ENCODE measurements at places on chromosomes 5 and 9.

DNA sequence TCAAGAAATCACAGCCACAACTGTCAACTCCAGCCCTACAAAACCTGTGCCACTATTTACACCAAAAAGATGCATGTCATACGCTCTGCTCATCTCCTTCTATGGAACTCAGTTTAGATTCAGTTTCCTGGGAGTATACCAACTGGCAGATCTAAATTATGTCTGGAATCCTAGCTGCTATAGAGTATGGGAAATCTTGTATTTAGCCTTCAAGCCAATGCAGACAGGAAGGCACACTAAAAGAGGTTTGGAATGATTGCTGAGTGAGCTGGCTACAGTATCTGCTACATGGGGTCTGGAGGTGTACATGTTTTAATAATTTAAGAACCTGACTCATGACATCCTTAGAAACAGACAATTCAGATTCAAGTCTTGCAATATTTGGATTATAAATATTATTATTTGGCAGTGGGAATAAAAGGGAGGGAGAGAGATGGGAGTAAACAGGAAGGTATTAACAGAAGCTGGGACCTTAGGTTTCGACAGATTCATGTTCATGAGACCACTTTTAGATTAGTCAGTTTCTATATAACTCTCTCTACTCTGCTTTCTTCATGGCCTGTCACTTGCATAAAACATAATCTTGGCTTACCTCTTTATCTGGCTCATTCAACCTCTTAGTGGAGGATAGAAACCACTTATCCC, 178.8 kb upstream of the HAPLN1 start:
- no peak for DNase-seq

GRCh38 chr5:169933616-169934015, 46.7 kb downstream of the INSYN2B start:
- no peak for DNase-seq

DNA sequence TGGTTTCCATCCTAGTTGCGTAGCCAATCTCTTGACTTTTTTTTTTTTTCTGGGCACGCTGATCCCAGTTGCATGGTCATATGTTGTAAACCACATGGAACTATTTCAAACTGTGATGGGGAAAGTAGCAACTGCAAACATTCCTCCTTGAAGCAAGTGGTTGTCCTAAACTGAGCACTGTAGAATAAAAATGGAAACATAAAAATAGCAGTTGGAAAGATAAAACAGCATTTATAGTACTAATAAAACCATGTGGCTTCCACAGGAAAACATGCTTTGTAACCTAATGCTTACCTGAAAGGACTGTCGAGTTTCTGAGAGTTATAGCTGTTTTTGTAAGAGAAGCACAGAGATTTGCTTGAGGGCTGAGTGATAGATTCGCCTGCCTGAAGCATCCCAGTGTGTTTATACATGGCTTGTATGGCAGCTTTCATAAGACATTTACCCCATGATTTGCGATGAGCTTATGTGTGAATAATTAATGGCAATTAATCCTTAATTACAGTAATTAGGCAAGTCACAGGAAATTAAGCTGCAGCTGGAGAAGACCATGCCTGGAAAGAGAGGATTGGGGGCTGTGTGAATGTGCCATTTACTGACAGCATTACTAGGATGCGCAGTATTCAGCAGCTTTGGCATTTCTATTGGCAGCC, 136.5 kb downstream of the PBX3 start:
- DNase-seq, result no peak

DNA sequence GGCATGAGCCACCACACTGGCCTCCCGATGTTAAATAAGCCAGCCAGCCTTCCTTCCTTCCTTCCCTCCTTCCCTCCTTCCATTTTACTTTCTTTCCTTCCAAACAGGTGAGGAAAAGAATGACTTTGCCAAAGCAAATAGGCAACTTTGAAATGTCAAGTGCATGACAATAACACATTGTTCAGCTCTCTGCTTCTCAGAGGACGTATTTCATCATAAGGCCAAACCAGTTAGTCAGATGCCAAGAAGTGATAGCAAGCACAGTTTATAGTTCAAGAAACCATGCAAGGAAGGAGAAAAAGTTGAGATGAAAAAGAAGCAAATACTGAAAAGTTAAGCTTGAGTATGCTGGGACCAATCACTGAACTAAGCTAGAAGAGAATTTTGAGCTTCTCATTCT, 29.5 kb downstream of the POU4F3 start:
- DNase-seq, result no peak

- DNase-seq, result no peak
Measured at GRCh38 chr5:109945097-109945678, 255.5 kb downstream of the MAN2A1 start.

DNA sequence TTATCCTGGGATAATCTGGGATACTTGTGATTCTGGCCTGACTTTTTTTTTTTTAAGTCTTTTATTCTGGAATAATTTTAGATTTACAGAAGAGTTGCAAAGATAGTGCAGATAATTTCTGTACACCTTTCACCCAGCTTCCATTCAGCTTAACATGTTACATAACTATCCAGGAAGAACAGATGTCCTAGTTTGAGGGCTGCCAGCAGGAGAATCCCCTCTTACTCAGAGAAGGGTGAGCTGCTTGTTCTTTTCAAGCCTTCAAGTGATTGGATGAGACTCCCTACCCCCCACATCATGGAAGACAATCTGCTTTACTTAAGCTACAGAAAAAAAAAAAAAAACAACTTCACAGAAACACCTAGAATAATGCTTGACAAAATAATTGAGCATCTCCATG, 254.2 kb downstream of the TRIM32 start:
- no peak for DNase-seq

DNA sequence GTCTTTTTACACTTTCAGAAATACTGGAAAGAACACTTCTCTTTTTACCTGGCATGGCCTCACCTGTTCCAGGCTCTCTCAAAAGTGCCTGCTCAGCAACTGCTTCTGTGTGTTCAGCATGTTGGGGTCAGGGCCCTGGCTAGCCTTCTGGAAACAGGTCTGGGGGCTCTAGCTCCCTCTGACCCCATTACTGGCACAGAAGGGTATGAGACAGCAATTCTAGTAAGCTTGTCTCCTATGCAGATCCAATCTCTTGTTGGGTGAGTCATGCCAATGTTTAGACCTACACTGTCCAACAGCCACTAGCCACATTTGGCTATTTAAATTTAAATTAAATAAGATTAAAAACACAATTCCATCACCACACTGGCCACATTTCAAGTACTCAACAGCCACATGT, 80.8 kb downstream of the MAPKAP1 start:
- DNase-seq, result no peak

DNA sequence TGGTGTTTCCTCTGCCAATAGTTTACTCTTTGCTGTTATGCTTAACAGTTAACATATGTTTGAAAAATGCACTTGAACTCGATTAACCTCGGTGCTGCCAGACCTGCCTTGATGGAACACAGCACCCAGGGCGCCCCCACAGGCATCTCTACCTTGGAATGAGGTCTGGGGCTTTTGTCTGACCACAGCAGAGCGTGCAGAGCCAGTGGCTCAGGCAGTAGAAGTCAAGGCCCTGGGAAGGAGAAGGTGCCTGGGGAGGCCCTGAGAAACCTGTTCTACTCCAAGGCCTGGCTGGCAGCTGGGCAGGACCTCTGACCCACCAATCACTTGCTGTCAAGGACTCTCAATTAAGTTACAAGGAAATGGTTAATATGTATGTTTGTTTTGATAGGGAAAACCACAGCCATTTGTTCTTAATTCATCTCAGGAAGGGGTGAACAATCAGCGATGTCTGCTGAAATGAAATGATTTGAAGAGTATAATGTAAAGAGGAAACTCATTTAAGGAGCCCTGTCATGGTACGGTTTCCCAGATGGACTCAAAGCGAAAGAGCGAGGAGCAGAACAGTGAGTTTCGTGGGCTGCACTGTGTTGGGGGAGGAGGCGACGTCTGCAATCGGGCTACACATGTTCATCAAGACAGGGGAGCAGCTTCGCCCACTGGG, 21.9 kb downstream of the MACROH2A1 start:
- no peak for DNase-seq

DNA sequence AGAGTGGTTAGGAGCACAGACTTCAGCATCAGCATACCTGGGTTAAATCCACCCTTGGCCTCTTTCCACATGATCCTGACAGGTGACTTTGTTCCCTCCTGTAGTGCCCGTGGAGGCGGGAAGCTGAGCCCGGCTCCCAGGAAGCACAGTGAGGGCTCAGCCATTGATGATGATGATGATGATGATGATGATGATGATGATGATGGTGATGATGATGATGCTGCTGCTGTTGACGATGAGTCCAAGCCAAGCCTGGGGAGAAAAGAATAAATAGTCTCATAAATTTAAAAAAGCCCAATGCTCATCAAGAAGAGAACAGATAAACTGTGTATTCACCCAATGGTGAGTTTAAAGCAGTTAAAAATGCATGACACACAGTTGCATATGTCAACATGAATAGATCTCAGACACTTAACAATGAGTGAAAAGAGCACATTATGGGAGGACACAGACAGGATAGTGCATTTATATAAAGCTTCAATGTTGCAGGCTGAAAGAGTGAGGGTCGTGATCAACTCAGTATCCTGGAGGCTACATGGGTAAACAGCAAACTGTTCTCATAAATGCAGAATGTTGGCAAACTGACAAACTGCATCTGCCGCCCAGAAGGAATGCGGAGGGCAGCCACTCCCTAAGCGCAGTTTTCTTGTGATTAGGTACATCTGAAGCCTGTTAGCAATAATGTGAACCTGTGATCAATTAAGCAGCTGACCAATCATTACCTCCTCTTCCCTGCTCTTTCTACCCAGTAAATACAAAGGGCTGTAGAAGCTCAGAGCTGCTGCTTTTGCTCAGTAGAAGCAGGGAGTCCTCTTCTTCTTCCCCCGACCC, 11.7 kb upstream of the CFAP157 start:
- DNase-seq, result no peak

DNA sequence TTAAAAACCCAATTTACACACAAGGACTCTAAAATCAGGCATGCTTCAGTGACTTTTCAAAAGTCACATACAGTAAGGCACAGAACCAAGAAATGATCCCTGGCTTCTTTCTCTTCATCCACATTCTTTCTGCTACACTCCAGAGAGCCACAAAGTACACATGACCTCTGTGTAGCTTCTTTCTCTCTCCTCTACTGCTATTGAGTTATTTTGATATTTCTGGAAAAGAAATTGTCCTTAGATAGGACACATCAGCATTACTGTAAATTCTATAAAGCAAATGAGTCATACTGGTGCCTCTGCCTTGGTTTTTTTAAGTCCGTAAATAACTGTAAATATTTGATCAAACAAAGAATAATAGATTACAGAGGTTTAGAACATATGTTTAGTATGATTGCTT, 96.3 kb downstream of the KIAA0825 start:
- DNase-seq, result no peak

GRCh38 chr5:60887746-60888145, 43.7 kb upstream of the ELOVL7 start:
- no peak for DNase-seq

DNA sequence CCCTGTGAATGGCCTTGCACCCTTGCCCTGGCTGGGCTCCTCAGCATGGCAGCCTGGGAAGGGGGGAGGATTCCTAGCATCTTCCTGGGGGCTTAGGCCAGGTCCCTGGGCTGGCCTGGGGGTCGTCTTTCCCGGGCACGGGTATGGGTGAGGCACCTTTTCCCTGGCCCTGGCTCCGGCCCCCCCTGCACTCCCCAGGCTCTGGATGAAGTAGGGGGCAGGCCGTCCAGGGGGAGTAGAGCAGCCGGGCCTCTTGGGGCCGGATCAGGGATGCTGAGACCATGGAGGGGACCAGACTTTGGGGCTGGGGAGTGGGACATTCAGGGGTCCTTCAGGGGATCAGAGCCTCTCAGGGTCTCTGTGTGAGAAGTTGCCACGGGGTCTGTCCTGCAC, 6.6 kb downstream of the RXRA start:
- DNase-seq, result no peak

GRCh38 chr5:87650284-87650683, 237.6 kb upstream of the CCNH start:
- no peak for DNase-seq

GRCh38 chr9:38771593-38771992, 51.7 kb upstream of the FAM240B start:
- DNase-seq, result no peak

DNA sequence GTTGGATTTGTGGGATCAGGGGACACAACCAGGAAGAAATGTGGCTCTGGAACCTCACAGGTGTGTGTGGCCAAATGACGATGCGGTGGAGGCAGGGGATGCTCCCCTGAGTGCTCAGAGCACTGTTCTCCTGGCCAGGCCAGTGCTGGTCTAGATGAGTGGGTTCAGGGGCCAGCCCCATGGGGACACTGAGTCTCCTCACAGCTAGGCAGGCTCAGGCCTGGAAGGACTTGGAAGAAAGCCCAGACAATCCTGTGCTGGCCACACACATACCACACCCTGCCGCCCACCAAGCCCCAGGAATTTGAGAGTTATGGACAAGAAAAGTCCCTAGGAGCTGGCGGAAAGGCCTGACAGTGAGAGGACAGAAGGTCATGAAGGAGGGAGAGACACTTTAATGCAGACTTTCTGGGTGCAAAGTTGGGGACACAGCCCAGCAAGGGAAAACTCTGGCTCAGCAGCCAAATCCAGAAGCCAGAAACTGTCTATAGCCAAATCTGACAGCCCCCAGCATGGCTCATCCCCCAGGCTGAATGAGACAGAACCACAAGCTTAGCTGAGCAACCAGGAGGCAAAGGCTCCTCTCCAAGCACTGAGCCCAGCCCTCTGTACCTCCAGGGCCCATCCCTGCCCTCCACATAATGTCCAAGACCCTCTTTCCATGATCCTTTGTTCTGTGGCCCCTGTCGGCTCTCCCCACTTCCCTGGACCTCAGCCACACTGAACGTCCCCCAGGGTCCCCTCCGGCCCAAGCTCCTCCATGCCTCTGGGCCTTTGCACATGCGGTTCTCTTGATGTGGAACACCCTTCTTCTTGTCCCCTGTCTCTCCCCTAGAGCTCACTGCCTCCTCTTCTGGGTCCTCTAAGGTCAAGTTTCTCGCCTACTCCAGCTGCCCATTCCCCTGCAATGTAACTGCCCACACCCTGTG, 22.4 kb downstream of the LHX6 start:
- no peak for DNase-seq

GRCh38 chr9:30609713-30610112, 1774.7 kb upstream of the ACO1 start:
- no peak for DNase-seq
